ENCODE measurements at places on chromosomes 4 and X. TPM values are rescaled to one million over a fixed set of nuclear protein-coding genes. Genes with fewer than 3 reads are reported as not detected.

- DNase-seq, result no peak
Observed at GRCh38 chr4:54318904-54319303, 89.8 kb downstream of the PDGFRA start.

DNA sequence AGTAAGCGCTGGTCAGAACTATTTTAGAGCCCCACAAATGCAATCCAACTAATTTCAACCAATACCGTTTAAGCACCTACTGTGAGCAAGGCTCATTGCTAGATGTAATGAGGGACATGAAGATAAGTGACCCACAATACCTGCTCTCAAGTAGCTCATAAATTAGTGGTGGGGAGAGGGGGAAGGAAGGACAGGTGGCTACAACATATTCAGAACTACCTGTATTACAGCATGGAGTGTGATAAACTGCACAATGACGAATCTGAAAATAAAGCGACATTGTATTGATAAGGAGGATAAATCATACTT lies 311.6 kb upstream of the DIAPH2 start:
- no peak for DNase-seq

GRCh38 chrX:12153317-12153716 lies 15.0 kb downstream of the FRMPD4 start:
- DNase-seq, result no peak

GRCh38 chrX:71532078-71532752 lies 689 bp upstream of the OGT start:
- DNase-seq, result peak; percentile 56

DNA sequence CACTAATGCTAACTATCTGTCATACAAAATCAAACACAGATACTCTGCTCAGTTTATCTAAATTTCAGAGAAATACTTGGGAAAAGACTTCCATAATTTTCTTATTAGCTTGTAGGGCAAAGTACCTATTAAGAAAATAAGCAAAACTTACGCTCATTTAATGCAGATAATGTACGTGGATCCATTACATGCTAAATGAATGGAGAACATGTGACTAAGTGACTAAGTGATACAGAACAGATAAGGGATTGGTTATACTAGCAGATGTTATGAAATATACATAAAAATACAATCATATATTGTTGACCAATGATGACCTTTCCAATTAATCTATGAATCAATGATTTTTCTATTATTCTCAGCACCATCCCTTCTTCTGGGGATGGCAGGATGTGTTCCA lies 25.7 kb downstream of the EREG start:
- DNase-seq, result no peak

DNA sequence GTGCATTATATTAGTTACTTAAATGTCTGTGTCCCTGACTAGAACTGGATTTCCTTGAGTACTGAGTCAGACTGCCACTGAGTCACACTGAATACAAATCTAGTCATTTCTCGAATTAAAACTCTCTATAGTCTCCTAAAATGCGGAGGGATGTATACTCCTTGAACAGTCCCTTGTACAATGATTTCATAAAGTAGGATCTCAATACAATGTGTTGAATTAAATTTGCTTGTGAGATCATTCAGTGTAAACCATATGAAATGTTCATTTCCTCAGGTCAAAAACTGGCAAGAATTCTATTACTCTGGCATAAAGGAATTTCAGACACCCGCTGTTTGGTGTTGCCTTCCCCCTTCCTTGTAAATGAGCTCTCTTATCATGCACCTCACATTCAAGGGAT lies 17.5 kb upstream of the FAM241A start:
- DNase-seq, result no peak

- no peak for DNase-seq
Observed at GRCh38 chrX:17846045-17846444, 15.1 kb downstream of the RAI2 start.

GRCh38 chr4:81954271-81954670 lies 419.5 kb downstream of the HNRNPD start:
- no peak for DNase-seq

DNA sequence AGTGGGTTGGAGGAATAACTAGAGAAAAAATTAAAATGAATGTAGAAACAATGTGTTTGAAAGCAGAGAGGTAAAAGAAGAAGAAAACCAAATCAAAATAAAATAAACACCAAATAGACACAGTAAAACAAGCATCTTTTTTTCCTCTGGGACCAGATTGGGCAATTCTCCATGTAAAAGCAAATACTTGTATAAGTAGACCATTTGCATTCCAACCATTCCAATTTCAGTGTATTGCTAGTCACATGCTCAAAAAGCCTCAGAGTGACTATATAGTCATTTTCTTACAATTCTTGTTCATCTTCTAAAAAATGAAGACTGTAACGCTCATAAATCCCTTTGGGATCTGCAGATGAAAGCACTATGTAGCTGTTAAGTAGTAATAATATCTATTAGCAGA lies 969.5 kb downstream of the PCDH18 start:
- no peak for DNase-seq

DNA sequence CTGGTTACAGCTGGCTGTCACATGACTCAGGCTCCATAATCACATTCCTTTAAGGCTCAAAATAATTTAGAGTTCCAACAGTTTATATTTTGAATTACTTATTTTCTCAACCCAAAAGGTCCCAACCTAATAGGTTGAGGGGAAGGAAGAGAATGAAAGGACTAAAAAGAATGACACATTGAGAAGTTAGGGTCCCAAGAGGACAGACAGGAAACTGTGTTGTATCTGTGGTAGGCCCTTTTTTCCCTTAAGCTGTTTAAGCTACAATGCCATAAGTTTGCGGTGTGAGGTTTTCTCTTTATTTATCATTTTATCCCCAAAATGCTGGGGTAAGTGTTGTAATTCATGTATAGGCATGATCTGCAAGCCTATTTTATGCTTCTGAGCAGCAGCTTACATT lies 290.2 kb downstream of the ZNF674 start:
- no peak for DNase-seq

DNA sequence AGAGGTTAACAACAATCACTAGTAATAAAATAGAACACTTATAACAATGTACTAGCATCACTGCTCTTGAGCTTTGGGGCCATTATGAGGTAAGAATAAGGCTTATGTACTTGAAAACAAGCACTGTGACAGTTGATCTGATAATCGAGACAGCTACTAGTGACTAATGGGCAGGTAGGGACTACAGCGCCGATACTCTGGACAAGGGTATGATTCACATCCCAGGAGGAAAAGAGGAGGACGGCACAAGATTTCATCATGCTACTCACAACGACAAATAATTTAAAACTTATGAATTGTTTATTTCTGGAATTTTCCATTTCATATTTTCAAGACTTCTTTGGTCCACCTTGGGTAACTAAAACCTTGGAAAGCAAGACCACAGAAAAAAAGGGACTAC lies 62.3 kb downstream of the FAM184B start:
- DNase-seq, result no peak

DNA sequence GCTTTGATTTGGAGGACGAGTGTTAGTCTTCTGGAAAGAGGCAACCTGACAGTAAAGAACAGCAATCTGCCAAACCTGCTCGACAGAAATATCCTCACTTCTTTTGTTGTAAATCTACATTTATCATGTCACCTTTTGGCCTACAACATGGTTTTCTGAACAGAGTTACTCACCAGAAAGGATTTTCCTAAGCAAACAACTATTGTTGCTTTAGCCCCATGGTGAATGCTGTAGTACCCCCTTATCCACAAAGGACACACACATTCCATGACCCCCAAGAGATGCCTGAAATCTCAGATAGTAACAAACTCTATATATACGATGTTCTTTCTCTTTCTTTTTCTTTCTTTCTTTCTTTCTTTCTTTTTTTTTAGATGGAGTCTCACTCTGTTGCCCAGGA lies 42.7 kb downstream of the TMEM150C start:
- DNase-seq, result no peak

GRCh38 chrX:10077425-10078188 lies 79.2 kb upstream of the CLCN4 start:
- peak; percentile 12 for DNase-seq

- no peak for DNase-seq
Observed at GRCh38 chr4:11593576-11594116, 165.0 kb upstream of the HS3ST1 start.

GRCh38 chr4:182143822-182144625 lies 99.2 kb upstream of the TENM3 start:
- no peak for DNase-seq

- peak; percentile 25 for DNase-seq
Observed at GRCh38 chrX:40581336-40581920, 658 bp downstream of the ATP6AP2 start.

- no peak for DNase-seq
Observed at GRCh38 chr4:16466581-16466980, 240.3 kb upstream of the TAPT1 start.

DNA sequence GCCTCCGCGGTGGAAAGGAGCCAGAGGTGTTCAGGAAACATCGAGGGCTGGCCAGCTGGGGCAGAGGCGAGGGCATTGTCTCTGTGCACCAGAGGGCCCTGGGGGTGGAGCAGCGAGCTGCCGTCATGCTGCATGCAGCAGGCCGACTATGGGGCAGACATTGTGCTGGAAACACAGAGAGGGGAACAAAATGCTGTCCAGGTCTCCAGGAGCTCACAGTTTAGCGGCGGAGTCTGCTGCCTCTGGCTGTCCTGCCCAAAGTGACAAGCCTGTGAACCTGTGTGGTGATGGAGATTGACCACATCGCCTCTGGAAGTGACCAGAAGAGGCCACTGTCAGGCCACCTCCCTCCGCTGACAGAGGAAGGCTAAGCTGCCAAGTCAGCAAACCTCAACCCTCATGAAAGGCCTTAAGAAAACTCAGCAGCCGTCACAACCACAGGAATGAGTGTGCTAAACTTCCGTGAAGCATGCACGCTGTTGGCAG lies 20.1 kb upstream of the SASH3 start:
- peak; percentile 42 for DNase-seq

DNA sequence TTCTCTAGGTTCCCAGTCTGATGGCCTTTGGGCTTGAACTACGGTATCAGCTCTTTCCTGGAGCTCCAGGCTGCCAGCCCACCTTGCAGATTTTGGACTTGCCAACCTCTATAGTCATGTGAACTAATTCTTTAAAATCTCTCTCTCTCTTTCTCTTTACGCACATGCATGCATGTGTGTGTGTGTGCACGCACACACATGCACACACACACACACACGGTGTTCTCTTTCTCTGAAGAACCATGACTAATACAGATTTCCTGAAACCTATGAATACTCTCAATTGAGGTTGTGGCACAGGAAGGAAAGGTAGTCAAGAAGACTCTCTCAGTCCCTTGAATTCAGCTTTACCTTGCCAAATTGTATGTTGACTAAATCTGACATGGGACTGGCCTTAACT lies 6.2 kb upstream of the ZCCHC13 start:
- DNase-seq, result no peak

- DNase-seq, result no peak
Observed at GRCh38 chrX:9940421-9940820, 26.7 kb upstream of the CLDN34 start.

GRCh38 chr4:110733901-110734300 lies 111.0 kb upstream of the PITX2 start:
- DNase-seq, result no peak

GRCh38 chrX:110374559-110374958 lies 15.9 kb downstream of the RTL9 start:
- DNase-seq, result no peak

GRCh38 chr4:162401021-162401420 lies 237.2 kb upstream of the FSTL5 start:
- DNase-seq, result no peak

- DNase-seq, result no peak
Observed at GRCh38 chr4:16707874-16708273, 190.6 kb downstream of the LDB2 start.

DNA sequence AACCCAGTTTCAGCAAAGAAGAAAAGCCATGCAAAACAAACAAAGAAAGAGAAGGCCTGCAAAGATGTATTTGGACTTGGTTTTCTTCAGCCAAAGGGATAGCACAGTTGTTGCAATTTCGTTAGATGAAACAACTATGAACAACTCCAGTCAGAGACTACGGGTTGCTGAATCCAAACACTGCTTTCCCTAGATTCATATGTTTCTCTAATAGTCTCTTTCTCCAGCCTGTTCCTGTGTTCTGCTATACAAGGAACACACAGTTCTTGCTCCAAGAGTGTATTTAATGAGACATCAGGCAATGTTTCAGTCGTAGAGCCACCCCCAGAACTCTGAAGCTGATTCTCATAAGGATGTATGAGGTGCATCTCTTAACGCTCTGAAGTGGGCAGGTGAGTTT lies 162.5 kb upstream of the TBL1X start:
- no peak for DNase-seq

GRCh38 chr4:65669111-65670019 lies 924 bp downstream of the EPHA5 start:
- no peak for DNase-seq

DNA sequence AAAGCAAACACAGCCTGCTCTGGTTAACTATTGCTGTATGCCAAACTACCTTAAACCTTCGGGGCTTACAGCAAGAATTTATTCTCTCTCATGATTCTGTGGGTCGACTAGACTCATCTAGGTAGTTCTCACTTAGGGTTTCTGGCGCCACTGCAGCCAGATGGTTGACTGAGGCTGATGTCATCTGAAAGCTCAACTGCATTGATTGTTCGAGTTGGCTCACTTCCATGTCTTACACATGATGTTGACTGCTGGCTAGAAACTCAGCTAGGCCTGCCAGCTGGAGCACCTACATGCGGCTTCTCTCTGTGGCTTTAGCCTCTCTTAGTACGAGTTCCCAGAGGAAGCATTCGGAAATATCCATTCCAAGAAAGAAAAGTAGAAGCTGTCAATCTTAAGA lies 103.2 kb downstream of the SRPX start:
- DNase-seq, result no peak

GRCh38 chr4:179307297-179308136 lies 1865.3 kb upstream of the AGA start:
- DNase-seq, result no peak

- DNase-seq, result no peak
Observed at GRCh38 chr4:143351774-143352451, 15.2 kb downstream of the GAB1 start.

The PSAPL1 gene
- not detected for total RNA-seq

The MAGEA9B gene
- total RNA-seq, result not detected

The CPEB2 gene
- 14.8 TPM for total RNA-seq

The CWH43 gene
- total RNA-seq, result not detected

The ZNF674 gene
- 5.5 TPM for total RNA-seq

The ITGB1BP2 gene
- total RNA-seq, result 4.0 TPM

The ZFYVE28 gene
- 45.4 TPM for total RNA-seq

The GABRG1 gene
- not detected for total RNA-seq

The GLUD2 gene
- 0.29 TPM for total RNA-seq

The IGFBP7 gene
- total RNA-seq, result not detected

The CCDC110 gene
- total RNA-seq, result 0.77 TPM

The PAGE2 gene
- not detected for total RNA-seq

The GYPE gene
- total RNA-seq, result 0.21 TPM

The EREG gene
- 0.44 TPM for total RNA-seq
